ENCODE measurements at places on chromosomes 6 and 20.

DNA sequence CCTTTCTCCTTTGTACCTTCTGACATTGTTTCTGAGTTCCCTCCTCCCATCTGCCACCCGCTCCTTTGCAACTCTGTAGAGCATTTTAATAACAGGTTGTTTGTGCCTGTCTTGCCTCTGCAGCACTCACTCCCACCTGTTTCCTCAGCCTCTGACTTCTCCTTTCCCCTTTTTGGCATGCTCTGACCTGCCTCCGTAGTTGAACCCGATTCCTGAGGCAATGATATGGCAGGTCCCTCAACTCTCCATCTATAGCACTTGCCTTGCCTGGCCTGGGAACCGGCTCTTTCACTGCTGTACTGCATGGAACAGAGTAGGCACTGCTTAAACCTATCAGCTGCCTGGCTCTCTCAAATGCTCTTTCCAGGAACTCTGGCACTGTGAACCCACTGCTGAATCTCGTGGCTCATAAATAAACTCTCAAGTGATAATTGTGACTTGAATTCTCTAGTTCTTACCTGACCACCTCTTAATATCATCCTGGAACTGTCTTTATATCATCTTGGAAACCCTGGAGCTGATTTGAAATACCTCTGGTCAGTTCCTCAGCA lies 50.3 kb downstream of the UTRN start:
- DNase-seq, result no peak

GRCh38 chr20:54472607-54473006 lies 2.8 kb upstream of the DOK5 start:
- DNase-seq, result no peak

- DNase-seq, result no peak
Measured at GRCh38 chr6:7073082-7073820, 34.5 kb upstream of the RREB1 start.

- DNase-seq, result no peak
Measured at GRCh38 chr20:2342243-2342642, 38.5 kb upstream of the TGM6 start.

DNA sequence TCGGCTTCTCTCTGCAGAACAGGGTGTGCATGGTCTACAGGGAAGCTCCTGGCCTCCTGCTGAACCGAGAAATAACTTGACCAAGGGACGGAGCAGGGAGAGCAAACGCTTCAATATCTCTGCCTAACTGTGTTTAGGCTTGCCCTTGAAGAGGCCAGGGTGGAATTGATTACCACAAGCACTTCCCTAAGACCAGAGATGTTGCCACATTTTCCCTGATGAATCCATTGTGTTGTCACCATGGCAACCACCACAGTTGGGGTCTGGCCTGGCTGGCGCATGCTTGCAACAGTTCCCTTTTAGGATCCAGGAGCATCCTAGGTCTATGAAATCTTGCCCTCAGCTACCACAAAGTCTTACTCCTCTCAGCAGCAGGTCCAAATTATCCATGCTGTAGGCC lies 213.5 kb upstream of the SULF2 start:
- no peak for DNase-seq

- no peak for DNase-seq
Measured at GRCh38 chr6:26478985-26479278, 21.2 kb upstream of the BTN1A1 start.

- no peak for DNase-seq
Measured at GRCh38 chr6:14795451-14795850, 450.4 kb upstream of the JARID2 start.

GRCh38 chr6:142356201-142356883 lies 54.5 kb downstream of the ADGRG6 start:
- DNase-seq, result no peak

DNA sequence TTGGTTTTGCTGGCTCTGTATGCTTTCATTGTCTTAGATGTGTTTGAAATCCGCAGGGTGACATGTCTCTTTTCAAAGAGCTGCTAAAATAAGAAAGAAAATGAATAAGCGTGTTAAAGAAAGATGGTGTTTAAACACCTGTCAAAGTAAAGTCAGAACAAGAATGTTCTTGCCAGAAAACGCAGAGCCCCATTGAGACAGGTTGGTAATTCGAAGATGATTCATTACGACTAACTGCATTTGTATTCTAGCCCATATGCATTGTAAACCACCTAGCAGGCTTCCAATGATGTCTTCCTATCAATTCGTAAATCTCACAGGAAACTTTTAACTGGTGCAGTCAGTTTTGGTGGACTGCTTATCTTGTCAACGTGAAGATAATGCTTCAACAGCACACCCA lies 16.8 kb downstream of the PHACTR2 start:
- no peak for DNase-seq

DNA sequence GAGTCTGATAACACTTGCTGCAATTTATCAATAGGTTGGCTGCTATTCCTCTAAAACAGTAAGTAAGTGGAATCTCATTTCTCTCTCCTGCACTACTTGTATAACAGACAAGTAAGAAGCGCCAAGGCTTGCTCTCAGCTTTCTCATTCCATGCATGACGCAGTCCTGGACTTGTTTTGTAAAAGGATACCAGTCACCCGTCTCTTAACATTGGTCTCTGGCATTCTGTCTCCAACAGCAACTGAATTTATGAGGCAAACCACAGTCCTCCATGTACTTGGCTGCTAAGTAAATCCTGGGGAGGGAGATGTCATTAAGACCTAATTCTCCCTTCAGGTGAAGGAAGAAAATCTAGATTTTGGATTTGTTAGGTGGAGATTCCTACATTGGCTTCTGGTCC lies 115.4 kb downstream of the OPN5 start:
- DNase-seq, result no peak

DNA sequence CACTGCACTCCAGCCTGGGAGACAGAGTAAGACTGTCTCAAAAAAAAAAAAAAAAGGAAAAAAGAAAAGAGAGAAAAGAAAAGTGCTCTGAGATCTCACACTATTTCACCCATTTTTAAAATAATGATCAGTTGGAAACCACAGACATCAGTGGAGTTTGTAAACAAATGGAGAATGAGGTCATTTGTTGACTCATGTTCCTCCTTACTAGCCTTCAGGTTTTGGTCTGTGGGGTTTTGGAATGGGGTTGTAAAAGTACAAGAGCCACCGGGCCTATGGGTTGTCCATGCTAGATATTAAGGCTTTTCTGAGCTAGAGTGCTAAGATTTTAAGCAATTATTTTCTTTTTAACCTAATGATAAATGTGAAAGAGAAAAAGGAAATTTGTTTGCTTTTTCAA lies 104.4 kb upstream of the PRL start:
- DNase-seq, result no peak

DNA sequence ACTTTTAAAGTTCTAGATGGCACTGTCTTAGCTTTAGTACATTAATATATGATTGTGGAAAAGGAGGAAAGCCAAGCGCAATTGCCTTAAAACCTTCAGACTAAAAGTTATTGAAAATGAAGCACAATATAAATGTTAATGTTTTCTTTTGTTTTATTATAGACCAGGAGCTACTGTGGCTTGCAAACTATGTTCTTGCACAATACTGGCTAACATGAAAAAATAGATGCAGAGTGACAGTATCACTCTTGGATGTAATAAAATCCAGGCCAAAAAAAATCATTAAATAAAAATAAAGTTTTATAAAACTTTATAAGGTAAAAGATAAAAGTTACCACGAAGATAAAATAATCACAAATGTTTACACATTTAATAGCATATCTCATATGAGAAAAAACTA lies 18.3 kb upstream of the PLN start:
- DNase-seq, result no peak

DNA sequence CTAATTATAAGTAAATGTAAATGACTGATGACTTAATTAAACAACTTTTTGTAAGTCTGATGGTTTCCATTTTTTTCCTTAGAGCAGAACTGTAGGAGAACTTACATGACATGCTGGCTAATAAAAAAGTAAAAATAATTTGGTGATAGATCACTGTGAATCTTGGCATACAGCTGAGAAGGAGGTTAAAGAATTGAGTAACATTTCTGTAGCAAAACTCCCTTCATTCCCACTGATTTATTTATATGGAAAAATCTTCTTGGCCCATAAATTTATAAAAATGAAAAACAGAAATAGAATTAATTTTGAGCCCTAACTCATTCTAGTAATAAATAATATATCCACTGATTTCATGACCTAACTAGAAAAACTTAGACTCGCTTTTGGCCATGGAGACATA lies 48.1 kb downstream of the SLC22A3 start:
- no peak for DNase-seq

DNA sequence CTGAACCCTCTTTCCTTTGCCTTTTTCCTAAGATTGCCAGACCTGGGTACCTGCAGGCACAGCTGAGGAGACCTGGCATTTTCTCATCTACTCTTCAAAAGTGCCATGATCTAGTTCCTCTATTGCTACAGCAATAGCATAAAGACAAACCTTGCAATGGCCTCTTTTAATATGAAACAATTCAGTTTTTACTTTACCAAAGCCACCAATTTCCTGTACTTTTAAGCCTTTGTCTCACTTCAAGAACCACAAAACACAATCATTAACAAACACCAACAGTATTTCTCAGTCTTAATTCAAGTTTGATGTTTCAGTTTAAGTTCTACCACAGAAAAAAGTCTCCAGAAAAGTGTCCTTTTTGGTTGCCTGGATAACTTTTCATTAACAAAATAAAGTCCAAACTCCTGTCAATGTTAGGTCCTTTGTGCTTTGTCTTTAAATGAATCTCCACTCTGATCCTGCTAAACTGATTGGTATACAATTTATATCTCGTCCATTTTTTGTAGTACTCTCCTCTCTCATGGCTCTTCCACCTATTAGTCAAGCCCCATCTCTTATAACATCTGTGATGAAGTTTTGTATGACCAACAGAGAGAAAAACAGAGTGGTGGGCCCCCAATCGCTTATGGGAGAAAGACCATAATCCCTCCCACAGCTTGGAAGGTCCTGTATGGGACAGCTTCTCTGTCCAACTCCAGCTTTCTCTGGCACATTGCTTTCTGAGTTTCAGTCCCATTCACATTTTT lies 50.5 kb upstream of the THEMIS start:
- DNase-seq, result peak; percentile 89

- no peak for DNase-seq
Measured at GRCh38 chr6:44514576-44515193, 127.2 kb downstream of the CDC5L start.

DNA sequence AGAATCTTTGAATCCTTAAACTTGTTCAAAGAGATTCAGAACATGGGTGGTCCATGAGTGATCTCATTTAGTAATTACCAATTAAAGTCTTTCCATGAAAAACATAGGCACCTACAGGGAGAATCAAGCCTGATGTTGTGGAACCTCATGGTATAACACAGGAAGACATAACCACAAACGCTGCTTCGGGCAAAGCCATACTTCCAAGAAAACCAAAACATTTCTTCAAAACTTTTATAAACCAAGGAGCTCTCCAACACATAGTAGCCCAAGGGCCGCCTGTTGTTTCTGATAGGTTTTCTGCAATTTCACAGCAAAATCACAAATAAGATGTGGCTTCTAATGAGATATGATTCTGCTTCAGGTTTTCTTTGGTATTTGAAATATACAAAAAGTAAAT lies 2.5 kb downstream of the CHD6 start:
- no peak for DNase-seq

- no peak for DNase-seq
Measured at GRCh38 chr6:85472744-85473143, 22.9 kb downstream of the NT5E start.

Data from Jurkat, Clone E6-1 (cell line).